ENCODE measurements at places on chromosomes 6 and 20. TPM values are rescaled to one million over a fixed set of nuclear protein-coding genes. Genes with fewer than 3 reads are reported as not detected.

BPIFA3 gene
- total RNA-seq, result not detected

FKBP5 gene
- total RNA-seq, result 130 TPM

PI16 gene
- 3.5 TPM for total RNA-seq

HLA-DRB1 gene
- total RNA-seq, result 35.3 TPM

TSHZ2 gene
- total RNA-seq, result 21.1 TPM

JAG1 gene
- total RNA-seq, result 0.79 TPM

TCP11 gene
- total RNA-seq, result not detected

RIPOR3 gene
- 0.25 TPM for total RNA-seq

RIPK1 gene
- total RNA-seq, result 24.3 TPM

TGM3 gene
- not detected for total RNA-seq

MOXD1 gene
- 0.18 TPM for total RNA-seq

BHLHE23 gene
- not detected for total RNA-seq

SASH1 gene
- total RNA-seq, result 1.1 TPM

FAM184A gene
- total RNA-seq, result 3.8 TPM

Data from T-cell (primary cell).